BE2C (cell line): ENCODE measurements at places on chromosomes 11 and 22.
A peak's percentile ranks its signal among the peaks of the same experiment; 100 is the strongest.

- DNase-seq = no peak
Observed at GRCh38 chr22:22712666-22713365, 68.4 kb downstream of the GGTLC2 start.

GRCh38 chr11:123457187-123457770, 27.2 kb downstream of the GRAMD1B start:
- no peak for DNase-seq

DNA sequence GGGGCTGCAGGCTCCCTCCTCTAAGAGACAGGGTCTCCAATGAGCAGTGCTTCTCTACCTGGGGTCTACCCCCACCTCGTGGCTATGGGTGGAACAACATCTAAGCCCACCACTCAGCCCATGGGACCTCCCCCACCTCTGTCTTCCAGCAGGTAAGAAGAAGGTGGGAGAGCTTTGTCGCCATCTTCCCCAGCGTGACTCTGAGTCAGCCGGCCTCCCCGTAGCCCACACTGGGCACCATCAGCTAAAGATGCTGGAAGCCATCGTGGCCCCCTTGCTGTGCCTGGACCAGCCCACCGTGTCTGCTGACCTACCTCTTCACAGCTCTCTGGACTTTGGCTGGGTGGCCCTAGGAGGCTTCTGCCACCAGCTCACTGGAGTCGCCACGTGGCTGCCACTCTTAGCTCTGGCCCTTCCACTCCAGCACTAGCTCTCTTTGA, 944 bp downstream of the C11orf86 start:
- peak; percentile 72 for DNase-seq

GRCh38 chr22:44621401-44622146, 80.4 kb upstream of the PRR5 start:
- no peak for DNase-seq

DNA sequence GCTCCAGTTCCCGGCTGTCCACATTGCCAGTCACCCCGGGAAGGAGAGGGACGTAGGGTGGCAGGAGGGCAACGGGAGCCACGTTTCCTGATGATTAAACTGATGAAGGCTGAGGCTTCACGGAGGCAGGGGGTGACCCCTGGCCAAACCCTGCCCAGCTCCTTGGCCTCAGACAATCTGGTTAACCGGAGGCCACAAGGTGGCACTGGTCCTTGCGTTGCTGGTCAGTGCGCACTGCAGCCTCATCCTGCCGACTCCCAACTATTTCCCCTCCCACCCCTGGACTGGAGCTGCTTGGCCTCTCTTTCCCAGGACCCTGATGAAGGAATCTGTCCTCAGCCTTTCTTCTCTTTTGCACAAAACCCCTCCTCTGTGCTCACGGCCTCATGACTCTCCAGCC, 75.3 kb downstream of the PDE2A start:
- peak; percentile 52 for DNase-seq

DNA sequence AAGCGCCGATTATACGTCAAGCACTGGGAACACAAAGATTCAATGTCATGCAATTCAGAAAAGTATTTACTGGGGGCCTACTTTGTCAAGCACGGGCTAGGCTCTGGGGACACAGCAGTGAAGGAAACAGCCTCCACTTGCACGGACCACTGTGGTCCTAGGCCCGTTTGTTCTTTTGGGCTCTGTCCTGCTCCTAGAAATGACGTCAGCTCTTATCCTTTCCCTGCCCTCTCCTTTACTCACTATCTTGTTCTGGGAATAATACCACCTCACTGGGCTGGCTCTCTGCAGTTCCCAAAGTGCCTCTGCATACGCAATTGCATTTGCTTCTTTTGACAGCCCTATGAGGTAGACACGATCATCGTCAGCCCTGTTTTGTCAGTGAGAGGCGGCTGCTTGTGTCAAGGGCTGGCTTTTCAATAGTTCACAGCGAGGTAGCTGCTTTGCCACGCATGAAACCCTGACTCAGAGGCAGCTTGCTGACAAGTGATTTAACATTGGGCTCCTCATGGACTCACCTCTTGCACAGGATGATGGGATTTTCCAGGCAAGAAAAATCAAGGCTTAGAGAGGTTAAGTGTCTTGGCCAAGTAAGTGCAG, 22.9 kb upstream of the IGSF22 start:
- DNase-seq = no peak

DNA sequence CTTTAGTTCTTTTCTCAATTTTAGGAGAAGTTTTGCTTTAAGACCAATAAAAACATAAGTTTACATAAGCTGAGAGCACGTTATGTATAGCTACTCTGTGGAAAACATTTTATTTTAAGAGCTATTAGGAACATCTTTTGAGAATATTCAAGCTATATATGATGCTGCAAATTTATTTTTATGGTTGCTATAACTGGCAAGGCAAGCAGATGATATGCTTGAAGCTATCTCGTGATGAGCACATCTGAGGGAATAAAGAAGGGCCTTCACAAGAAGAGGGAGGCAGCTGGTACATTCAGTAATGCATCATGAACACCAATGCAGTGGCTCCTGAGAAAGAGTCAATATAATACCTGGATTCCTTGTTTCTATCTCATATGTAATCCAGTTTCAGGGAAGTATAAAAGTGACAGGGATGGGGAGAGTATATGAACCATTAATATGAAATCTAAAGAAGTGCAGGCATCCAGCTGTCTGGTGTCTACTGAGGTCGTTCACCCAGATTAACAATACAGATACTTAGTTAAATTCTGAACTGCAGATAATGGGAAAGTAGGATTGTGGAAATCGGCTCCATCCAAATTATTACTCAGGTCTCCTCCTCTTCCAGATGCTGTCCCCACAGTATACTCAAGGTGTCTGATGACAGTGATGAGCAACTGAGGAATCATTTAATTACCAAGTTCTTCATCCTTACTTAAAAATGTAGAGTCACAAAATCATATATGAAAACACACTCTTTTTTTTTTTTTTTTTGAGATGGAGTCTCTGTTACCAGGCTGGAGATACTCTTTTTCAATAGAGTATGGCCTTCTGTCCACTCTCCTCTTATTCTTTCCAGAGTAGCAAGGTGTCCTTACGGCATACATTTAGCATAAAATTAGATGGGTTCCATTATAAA, 100.4 kb upstream of the SERPIND1 start:
- no peak for DNase-seq

- no peak for DNase-seq
Observed at GRCh38 chr11:77346906-77347603, 45.6 kb upstream of the GDPD4 start.

- DNase-seq = no peak
Observed at GRCh38 chr11:68412593-68413475, 47.7 kb upstream of the PPP6R3 start.

- DNase-seq = no peak
Observed at GRCh38 chr22:49574205-49574880, 253.3 kb downstream of the BRD1 start.

DNA sequence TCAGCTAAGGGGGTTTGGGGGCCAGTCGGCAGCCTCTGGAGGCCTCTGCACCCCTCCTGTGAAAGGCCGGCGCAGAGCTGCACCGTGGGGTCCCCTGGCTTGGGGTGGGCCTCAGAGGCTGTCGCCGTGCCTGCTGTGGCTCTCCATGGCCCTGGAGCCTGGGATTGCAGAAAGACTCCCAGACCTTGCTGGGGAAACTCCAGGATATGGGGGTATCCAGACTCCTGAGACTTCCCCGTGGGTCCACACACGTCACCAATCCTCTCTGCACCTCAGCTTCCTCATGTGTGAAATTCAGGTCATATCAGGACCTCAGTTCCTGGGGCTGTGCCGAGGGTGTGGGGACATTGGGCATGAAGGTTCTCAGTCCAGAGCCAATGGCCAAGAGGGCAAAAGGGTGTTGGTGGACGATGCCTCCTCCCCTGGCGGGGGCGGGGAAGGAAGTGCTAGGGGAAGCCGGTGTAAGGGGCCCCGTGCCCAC, 97.1 kb downstream of the KCNQ1 start:
- peak; percentile 2 for DNase-seq

DNA sequence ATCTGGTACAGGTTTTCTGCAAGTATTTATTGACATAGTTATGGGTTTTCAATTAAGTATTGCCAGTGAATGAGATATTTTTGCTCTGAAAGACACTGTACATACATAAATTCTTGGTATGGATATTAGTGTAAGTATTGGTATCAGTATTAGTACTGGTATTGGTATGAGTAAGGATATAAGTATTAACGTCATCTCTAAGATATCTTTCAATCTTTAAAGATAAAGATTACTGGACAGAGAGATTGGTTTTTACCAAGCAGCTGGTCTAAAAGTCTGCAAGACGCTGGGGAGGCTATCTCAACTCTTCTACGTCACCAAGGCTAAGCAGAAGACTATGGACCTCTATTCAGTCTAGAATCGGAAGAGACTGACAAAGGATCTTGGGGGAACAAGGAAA, 234.5 kb downstream of the NXPE2 start:
- DNase-seq = no peak

GRCh38 chr22:32331918-32332725, 25.5 kb upstream of the RFPL3 start:
- DNase-seq = no peak

DNA sequence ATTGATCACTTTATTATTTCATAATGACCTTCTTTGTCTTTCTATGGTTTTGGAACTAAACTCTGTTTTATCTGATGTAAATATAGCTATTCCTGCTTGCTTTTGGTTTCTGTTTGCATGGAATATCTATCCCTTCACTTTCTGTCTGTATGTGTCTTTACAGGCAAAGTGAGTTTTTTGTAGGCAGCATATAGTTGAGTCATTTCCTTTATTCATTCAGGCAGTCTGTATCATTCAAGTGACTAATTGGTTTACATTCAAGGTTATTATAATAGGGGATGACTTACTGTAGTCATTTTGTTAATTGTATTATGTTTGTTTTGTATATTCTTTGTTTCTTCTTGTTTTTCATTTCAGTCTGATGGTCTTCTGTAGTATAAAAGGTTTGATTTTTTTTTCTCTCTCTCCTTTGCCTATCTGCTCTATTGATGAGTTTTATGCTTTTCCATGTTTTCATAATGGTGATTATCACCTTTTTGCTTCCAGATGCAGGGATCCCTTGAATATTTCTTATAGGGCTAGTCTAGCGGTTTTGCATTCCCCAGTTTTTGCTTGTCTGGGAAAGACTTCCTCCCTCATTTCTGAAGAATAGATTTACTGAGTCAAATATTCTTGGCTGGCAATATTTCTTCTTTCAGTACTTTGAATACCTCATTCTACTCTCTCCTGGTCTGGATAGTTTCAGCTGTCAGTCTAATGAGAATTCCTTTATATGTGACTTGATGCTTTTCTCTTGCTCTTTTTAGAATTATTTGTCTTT, 50.4 kb downstream of the GDPD4 start:
- DNase-seq = no peak

- no peak for DNase-seq
Observed at GRCh38 chr11:77303328-77303727, 1.8 kb upstream of the GDPD4 start.

- DNase-seq = peak; percentile 13
Observed at GRCh38 chr22:45036154-45036553, 26.3 kb upstream of the PHF21B start.

- DNase-seq = no peak
Observed at GRCh38 chr11:118275176-118275575, 11.1 kb upstream of the MPZL2 start.

- DNase-seq = no peak
Observed at GRCh38 chr11:23494981-23495380, 634.7 kb upstream of the CCDC179 start.

GRCh38 chr11:60939855-60940254, 12.1 kb downstream of the SLC15A3 start:
- no peak for DNase-seq

- DNase-seq = no peak
Observed at GRCh38 chr11:115081972-115082371, 403.6 kb downstream of the NXPE2 start.

DNA sequence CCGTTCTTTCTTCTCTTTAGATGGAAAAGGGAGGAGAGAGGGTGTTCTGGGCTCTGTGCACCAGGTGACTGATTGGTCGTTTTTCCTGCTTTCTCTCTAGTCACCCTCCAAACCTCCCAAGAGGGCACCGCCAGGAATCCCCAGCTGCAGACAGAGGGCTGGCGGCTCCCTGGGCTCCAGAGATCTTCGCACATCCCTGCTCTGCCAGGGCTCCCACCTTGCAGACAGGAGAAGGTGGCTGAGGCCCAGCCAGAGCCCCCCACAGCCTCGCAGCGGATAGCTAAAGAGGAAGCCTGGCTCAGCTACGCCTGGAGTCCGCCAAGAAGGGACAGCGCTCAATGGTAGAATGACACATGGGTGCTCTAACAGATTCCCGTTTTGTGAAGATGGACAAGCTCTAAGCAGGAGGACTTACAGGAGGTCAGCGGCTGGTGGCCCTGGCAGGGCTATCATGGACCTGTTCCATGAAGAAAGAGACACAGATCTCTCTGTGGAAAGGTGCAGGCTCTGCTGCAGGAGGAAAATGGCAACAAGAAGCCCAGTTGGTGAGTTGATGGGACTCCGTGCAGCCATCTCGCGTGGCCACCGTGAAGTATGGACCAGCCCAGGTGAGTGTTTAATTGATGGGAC, 976.9 kb downstream of the BRD1 start:
- no peak for DNase-seq

DNA sequence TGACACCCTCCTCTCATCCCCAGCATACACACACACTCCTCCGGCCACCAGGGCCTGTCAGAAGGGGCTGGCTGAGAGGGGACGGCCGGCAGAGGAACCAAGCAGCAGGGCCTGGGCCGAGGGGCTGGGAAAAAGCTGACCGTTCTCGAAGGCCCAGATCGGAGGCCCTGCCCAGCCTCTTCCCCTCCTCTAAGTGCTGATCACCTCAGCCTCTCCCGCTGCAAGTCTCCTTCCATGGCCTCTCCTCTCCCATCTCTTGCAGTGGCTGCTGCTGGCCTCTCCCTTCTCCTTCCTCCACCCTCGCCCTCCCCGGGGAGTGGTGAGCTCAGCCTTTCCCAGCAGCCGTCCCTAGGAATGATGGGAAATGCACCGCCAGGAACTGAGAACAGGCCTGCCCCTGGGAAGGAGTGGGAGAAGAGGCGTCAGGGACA, 39.6 kb downstream of the ARRB1 start:
- peak; percentile 75 for DNase-seq

DNA sequence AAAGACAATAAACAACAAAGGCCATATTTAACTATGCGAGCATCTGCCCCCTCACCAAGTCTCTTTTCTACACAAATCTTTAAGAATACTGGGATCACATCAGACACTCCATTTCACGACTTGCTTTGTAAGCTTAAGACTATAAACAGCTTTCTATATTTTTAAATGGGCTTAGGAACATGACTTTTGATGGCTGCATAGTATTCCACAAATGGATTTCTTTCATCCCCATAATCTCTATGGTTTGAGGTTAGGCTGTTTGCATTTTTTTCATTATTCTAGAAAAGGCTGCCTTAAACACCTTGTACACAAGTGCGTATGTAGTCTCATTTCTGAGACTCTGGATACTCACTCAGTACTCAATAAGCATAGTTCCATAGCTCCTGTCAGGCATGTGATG, 52.8 kb downstream of the DGCR2 start:
- DNase-seq = no peak

DNA sequence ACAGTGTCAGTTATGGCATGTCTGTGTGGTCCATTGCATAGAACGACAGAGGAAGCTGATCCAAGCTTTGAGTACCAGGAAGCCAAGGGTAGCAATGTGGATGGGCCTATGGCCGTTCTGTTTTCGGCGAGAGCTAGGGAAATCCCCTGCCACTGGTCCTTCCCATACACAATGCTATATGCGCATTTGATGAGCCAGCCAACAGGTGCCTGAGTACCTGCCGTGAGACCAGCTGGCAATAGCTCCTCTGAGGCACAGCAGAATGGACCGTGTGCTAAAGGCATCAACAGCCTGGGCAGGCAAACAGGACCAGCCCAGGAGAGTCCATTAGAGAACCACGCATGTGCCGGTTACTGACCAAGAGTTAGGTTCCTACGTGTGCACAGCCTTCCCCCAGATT, 753.0 kb downstream of the NTM start:
- DNase-seq = no peak
